ENCODE measurements at places on chromosomes 7 and 10.

DNA sequence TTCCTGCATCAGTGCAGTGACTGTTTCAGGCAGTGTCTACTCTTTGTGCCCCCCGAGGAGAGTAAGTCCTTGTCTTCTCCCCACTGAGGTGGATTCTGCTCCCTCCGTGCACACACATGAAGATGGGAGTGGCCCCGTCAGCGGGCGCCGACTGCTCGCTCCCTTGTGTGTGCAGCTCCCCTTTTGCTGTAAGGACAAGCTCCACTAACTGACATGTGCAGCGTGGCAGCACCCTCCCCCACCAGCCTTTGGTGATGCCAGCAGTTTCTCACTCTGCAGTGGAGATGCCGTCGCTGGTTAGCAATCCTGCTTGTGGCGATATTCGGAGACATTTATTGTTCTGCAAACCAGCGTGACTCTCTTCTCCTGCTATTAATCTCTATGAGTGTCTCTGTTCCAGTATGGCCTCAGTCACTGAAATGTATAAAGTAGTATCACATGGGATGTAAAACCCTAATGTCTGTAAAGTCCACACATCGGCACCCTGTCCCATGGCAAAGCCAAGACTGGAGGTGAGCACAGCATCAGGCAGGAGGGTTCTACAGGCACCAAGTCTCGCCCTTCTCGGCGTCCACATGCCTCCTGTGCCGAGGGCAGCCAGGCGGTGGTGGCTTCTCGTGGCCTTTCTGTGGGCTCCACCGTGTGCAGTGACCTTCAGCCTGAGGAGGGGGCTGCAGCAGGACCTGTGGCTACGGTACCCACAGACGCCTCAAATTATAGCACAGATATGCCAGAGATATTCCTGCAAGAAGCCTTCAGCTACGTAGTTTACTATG lies 202.7 kb downstream of the EBF3 start:
- no peak for DNase-seq

DNA sequence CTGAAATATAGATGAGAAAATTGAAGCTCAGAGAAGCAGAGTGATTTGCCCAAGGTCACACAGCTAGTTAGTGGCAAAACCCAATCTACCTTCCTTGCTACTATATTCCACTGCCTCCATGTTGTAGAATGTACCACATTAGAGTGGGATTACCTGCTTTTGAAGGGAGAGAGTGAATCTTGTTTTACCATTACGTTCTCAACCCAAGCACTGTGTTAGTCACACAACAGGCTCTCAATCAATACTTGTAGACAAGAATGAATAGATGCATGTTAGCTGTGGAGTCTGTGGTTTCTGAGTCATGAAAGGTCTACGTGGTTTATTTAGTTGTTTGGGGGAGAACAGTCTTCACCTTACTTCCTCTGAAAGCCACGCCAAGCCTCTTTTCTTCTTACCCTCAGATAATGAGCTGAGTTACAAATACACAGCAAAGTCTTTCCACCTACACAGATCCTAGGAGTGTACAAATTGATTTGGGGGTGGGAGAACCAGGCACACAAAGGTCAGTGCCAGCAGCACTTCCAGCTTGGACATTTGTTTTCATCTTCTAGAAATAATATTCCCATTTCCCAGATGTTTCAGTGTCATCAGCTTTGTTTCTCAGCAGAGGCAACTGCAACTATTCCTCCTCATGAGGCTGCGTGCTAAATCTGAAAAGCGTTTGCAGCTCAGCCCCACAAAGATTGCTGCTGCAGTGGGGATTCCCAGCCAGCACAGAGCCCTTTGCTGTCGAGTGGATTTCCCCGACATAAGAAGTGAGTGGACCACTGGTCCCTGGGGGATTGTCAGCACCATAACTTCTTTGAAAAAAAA lies 71.5 kb upstream of the ADO start:
- DNase-seq, result no peak

GRCh38 chr10:21975378-21975990 lies 28.0 kb downstream of the DNAJC1 start:
- no peak for DNase-seq

- DNase-seq, result no peak
These were observed 717 bp downstream of the ADCY1 start for GRCh38 chr7:45574669-45575500.

GRCh38 chr10:107019154-107019553 lies 145.4 kb downstream of the SORCS1 start:
- DNase-seq, result no peak

- DNase-seq, result no peak
These were observed 237.9 kb upstream of the DGKB start for GRCh38 chr7:15140431-15140830.

GRCh38 chr10:123494301-123494808 lies 171.8 kb upstream of the GPR26 start:
- no peak for DNase-seq

GRCh38 chr10:100419911-100420449 lies 42.8 kb upstream of the WNT8B start:
- DNase-seq, result no peak

DNA sequence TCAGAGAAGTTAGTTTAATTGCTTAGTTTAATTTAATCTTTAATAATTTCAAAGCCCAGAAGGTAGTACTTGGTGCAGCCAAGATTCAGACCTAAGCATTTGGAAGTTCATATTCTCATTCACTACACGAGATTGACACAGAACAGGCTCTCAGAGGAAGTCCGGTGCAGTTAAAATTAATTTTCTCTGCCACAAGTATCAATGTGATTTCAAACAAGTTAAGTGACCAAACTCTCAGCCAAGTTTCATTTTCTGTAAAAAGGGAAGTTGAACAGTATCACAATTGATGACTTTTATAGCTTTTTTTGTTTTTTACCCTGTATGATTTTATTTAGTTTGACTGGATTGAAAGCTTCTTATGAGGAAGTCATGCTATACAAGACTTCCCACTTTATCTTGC lies 1494.9 kb upstream of the LRRTM3 start:
- no peak for DNase-seq
